NCI-H187 treated with DMSO at 0.1 percent for 48 hours (cell line): ENCODE measurements at places on chromosomes 2 and 18.

- DNase-seq: no peak
Measured at GRCh38 chr2:157574165-157574564, 54.5 kb downstream of the ACVR1C start.

- no peak for DNase-seq
Measured at GRCh38 chr2:58620093-58620492, 379.0 kb upstream of the FANCL start.

- DNase-seq: no peak
Measured at GRCh38 chr2:135914485-135914884, 38.2 kb upstream of the MCM6 start.

DNA sequence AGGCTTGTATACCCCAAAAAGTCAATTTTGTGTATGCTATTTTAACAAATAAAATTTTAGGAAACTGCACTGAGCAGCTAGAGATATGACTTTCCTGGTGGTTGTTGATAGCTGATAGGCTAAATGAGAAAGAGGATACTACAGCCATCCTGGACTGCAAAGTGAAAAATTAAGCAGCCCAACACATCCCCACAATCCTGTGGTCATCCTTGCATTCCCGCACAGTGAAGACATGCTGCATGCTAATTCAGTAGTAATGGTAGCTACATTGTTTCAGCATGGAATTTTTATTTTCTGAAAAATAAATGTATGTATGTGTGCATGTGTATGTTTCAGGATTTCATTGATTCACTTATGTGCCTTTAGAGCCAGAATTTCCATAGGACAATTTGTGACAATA lies 124.2 kb upstream of the CCDC68 start:
- DNase-seq: no peak

DNA sequence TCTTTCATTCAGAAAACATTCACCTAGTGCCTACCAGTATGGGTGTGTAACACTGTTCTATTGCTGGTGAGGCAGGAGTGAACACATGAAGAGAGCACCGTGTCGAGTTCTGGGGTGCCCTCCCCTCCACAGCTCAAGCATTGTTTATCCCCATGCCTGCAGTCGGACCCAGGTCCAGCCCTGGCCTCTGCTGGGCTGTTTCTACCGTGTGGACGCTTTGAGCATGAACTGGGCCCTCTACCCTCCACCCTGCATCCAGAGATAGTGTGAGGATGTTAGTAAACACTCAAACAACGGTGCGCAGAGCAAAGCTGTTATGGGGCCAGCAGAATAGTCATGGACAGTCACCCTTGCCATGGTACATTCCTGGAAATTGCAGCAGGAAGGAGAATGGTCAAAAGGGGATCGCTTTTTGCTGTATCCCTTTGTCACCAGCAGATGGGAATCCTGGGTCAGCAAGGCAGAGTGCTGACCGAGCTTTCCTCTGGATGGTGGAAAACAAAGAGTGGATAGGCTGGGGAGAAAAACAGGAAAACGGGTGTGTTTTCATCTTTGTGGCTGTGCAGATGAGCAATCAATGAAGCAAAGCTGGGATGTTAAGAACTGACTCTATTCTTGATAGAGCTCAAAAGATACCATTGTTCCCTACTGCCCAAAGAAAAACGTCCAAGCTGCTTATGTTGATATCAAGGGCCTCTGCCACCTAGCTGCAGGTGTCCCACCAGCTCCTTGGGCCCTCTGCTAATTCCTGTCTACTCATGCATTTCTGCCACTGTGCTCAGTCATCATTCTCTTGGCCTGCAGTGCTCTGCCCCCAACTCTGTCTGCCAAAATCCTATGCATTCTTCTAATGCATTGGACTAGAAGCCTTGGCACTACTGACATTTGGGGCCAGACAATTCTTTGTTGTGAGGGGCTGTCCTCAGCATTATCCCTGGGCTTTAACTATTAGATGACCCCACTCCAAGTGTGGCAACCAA lies 38.7 kb downstream of the REEP1 start:
- DNase-seq: no peak

DNA sequence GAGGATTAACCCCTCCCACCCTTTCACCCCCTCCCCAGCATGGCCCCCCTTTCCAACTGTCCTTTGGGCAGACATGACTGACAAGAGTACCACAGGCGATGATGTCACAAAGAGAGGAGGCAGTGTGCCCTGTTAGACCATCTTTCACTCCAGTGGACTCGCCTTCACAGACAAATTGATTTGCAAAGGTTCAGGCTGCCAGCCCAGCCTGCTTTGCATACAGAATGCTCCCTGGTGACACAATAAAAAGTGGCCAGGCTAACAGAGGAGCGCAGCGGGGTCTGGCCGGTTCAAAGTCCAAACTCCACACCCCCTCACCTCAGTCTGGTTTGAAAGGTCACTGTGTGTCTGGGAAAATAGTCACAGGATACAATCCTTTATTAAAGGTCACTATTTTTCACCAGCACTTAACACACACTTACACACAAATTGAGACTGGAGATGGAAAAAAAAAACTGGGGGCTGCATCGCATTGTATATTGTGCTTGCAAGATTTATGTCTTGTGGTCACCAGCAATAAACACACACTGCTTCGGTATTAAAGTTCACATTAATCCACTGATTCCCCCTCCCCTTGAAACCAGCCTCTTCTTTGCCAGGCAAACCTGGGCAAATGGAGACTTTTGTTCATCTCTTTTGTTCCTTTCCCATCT lies 236.9 kb downstream of the BCL11A start:
- DNase-seq: no peak

- no peak for DNase-seq
Measured at GRCh38 chr2:166653185-166653813, 159.2 kb upstream of the SCN7A start.

DNA sequence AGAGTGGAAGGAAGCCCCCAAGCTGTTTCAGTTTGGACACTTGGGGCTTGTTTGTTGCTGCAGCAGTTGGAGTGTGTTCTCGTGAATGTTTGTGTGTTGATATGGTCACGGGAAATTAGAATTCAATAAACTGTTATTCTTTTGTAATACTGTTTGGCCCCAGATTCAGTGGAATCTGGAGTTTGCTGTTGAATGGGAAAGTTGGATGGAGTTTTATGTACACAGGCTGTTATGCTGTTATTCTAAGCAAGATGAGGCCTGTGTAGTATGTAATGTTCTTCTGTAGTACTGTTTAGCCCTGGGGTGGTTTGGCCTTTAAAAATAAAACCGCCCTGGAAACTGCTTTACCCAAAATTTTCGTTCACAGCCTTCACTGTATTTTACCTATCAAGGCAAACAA lies 810.4 kb upstream of the HS6ST1 start:
- DNase-seq: no peak

- DNase-seq: no peak
Measured at GRCh38 chr2:95034221-95034620, 8.7 kb downstream of the MAL start.

DNA sequence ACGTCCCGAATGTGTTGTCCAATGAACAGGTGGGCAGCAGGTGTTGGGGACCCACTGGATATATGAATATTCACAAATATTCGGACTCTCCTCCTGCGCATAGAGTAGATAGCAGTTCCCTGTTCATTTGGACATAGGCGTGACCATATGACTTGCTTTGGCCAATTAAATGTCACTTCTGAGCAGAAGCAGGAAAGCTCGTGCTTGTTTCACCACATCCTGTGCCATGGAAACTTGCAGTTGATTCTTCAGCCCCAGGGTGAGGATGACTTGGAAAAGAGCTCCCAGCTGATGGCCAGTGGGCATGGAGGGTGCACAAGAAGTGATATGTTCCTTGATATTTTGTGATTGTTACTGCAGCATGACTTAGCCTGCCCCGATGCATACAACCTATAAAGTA lies 52.6 kb downstream of the PTPRM start:
- DNase-seq: no peak

DNA sequence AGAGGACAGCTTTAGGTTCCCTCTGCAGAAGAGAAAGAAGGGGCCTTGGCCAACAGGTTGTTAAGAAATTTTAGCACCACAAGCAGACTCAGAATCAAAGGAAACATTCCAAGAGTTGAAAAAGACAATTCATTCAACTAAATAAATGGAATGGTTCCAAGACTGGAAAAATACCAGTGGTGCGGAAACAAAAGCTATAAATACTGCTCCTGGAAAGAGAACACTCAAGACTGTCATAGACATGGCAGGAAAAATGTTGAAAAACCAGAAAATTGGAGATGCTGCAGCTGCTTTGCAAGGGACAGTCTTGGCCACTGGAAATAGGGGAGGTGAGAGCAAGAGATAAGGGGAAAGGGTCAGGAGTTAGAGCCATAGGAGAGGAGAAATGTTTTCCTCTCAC lies 312.7 kb upstream of the CYRIA start:
- DNase-seq: no peak
